ENCODE measurements at places on chromosomes 4 and X.

DNA sequence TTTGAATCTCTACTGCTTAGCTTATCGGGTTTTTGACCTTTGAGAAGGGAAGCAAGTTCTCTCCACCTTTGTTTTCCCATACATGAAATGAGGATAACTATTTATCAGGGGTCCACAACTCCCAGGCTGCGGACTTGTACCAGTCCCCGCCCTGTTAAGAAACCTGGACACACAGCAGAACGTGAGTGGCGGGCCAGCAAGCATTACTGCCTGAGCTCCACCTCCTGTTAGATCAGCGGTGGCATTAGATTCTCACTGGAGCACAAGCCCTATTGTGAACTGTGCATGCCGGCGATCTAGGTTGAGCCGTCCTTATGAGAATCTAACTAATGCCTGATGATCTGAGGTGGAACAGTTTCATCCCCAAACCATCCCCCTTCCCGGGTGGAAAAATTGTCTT lies 579.5 kb downstream of the GALNTL6 start:
- no peak for DNase-seq

DNA sequence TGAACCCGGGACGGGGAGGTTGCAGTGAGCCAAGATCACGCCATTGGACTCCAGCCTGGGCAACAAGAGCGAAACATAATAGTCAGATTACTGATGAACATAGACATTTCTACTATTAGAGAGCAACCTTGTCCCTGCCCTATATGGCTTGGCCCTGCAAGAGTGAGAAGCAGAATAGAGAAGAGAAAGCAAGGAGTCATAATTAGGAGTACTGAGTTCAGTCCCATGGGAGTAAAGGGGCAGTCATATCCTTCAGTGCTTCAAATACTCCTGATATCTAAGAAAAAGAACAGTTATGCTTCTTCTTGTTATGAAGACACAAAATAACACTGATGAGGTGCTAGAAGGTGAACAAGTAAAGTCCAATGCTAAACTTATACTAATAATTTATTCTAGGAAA lies 33.8 kb downstream of the CLDN2 start:
- no peak for DNase-seq

DNA sequence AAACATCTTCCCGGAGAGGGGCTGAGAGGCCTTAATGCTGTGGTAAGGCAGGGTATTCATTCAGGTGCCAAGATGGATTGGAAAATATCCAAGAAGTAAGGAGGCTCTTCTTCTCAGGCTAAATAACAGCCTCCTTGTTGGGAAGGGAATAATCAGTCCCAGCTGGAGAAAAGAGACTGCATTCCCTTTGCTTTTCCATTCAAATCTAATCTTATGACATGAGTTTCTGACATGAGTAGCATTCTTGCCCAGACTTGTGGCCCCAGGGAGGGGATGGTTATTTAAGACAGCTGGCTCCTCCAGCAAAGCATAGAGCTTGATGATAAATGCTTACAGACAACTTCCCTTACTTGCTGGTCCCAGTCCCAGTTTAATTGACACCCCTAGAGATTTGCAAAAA lies 98.3 kb downstream of the DCLK2 start:
- no peak for DNase-seq

DNA sequence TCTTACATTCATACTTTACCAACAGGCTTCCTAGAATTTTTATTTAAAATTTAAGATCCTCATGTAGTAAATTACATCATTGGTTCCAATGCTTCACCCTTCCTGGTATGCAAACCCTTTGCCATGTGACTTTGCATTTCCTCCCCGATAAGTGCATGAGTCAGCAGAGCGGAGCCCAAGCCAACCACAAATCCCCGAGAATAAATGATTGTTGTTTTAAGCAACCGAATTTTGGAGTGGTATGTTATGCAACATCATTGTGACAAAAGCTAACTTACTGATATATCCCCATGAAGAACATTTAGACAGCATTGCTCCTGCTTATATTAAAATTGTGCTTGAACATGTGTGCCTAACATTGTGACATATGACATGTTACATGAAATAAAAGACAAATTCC lies 199.4 kb upstream of the DDX53 start:
- no peak for DNase-seq

GRCh38 chrX:112901869-112902725 lies 61.5 kb upstream of the AMOT start:
- no peak for DNase-seq

DNA sequence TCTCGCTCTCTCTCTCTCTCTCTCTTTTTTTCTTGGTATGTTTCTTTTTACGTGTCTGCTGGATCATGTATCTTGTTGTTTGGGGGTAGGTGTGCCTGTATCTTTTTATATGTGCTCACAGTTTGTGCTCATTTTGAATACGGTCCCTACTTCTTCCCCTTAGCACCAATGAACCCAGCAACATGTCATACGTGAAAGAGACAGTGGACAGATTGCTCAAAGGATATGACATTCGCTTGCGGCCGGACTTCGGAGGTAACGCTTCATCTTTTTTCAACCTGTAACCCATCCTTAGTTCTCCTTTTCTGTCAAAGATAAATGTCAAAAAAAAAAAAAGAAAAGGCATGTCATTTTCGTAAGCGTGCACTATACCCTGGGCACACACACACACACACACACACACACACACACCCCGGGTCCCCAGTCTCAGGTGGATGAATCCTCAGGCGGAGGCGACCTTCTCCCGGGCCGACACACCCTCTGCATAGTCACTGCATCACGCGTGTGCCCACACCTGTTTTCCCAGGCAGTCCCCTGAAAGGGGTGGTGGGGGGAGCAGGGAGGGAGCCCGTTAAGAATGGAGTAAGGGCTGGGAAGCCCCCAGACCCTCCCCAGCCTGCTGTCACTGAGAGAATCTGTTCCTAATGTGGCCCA lies 511 bp downstream of the GABRB1 start:
- DNase-seq: no peak

DNA sequence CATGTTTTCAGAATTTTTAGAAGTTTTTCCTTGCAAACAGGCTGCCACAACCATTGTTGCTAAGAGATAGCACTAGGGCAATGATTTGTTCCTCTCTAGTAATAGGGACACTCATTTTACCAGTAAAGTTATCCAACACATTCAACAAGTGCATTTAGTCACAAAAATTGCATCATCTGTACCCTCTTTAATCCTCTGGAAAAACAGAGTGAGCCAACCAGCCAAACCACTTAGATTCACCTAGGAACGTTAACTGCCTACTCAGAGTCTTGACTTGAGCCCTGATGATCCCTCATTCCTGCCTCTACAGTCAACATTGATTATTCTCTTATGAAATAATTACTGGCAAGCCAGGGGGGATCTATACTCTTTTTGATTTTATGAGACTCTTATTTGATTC lies 17.0 kb upstream of the ADGRA3 start:
- no peak for DNase-seq

Data from C1 segment of cervical spinal cord (tissue), 14 donors.